ENCODE measurements at places on chromosomes 7 and 10. TPM values are rescaled to one million over a fixed set of nuclear protein-coding genes. Genes with fewer than 3 reads are reported as not detected.

DNA sequence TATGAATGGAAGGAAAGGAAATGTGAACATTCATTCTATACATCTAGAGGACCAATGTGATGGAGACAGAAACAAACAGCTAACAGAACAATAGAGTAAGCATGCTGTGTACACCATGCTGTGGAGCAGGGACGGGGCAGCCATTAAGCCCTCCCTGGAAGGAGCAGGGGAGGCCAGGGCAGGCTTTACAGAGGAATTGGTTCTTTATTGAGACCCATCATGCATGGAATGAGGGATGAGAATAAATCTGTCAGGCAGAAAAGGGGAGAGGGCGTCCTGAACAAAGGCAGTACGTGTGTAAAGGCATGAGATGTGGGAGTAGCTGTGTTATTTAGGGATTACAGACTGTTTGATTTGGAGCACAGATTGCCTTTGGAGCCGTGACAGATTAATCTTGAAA lies 35.2 kb downstream of the STK17A start:
- DNase-seq: no peak

GRCh38 chr7:149497467-149498261 lies at the start of gene ZNF746:
Gene ZNF746, minus strand, starts transcription at chr7:149497809. Its CDS starts 273 bp downstream, at chr7:149497536.
- DNase-seq: peak; percentile 27

The SLC13A4 gene
- not detected for total RNA-seq

The PLEKHS1 gene
- total RNA-seq: not detected

The ZNF736 gene
- total RNA-seq: 5.5 TPM

- no peak for DNase-seq
Observed at GRCh38 chr10:128009372-128010126, 102.6 kb downstream of the PTPRE start.

DNA sequence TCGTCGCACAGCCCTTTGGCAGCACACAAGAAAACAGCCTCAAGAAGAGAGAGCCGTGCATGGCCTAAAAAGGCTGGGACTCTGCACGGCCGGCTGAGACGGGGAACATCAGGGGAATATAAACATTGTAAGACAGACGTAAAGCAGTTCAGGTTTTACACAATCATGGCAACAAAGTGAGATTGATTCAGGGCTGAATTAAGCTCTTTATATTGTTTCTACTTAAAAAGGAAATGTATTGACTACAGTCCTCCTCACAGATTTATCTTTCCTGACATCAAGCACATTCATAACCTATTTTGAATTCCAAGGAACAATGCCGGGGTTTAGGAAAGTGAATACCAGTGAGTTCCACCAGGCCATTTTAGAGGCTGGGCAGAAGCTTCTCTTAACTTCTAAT lies 25.2 kb downstream of the SORBS1 start:
- DNase-seq: peak; percentile 37

- DNase-seq: no peak
Observed at GRCh38 chr10:27153845-27154193, 365 bp downstream of the YME1L1 start.

GRCh38 chr7:70432567-70433001 lies 699.4 kb upstream of the GALNT17 start:
- no peak for DNase-seq

The ARHGAP22 gene
- 86.9 TPM for total RNA-seq

DNA sequence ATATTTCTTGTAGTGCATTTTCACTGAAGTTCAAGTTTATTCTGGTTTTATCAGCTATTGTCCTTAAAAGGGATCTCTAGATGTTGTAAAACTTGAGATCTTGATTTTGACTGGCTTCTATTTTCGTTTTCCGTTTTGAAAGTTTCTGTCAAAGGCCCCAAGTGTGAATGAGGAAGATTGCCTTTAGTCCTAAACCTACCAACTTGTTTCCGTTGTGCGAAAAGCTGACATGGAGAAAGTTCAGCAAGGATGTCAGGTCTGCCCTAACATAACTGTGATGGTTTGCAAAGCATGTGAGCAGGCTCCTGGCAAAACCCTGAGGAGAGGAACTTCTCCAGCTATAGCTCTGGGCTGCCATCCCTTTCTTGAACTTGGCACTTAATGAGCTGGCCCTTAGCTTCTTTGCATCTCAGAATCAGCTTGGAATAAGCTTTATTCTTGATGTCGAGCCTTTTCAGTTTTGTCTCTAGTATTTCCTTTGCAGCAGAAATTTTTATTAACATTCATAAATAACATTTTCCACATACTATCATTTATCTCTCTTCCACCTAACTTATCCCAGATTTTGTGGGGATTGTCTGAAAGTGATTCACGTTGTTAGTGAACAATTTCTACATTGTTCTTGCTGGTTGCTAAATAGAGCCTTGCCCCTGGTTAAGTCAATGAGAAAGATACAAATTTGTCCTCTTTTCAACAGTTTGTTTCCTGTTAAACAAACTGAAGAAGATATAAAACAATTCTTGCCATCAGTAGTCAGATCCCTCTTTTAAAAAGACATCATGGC lies 559.4 kb downstream of the SUGCT start:
- no peak for DNase-seq

DNA sequence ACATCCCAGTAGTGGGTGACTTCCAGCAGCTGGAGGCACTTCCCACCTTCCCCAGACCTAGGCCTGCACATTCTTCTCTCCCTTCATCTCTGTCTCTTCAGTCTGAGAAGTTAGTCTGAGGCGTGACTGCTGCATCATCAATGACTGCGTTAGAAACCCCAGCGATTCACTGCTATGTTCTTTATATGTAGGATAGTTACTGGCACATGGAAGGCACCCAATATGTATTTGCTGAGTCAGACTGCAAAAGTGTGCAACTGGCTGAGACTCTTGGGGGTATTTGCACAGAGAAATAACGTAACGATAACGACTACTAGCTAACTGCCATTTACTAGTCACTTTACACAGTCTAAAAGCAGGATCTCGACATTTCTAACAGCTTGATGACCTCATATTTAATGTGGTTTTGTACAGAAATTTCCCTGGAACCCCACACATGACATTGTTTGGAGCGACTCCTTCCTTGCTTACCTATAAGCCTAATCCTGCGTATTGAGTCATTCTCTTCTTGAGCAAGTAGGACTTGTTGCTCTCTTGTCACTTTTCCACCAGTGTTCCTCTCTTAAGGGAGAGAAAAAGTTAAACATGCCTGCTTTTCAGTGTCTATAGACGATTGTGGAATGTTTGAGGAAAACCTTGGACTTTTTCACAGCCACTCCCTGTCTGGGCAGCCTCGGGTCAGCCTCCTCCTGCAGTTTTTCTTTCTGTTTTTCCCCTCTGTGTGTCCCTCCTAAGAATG lies 45.5 kb downstream of the THNSL1 start:
- no peak for DNase-seq

The FOXI2 gene
- not detected for total RNA-seq

DNA sequence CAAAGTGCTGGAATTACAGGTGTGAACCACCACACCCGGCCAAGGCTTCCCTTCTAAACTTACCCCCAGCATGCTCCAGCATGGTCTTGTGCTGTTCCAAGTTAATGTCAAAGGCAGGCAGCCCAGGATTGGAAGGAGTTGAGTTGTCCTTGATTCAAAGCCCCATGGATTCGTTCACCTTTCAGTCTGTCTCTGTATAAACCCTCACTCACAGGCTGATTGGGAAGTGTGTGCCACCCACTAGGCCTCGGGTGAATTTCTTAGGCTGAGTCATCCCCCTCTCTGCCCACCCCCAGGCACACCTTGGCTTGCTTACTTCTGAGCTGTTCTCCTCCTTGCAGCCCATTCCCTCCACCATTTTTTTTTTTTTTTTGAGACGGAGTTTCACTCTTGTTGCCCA lies 13.3 kb upstream of the PRDX3 start:
- DNase-seq: no peak

DNA sequence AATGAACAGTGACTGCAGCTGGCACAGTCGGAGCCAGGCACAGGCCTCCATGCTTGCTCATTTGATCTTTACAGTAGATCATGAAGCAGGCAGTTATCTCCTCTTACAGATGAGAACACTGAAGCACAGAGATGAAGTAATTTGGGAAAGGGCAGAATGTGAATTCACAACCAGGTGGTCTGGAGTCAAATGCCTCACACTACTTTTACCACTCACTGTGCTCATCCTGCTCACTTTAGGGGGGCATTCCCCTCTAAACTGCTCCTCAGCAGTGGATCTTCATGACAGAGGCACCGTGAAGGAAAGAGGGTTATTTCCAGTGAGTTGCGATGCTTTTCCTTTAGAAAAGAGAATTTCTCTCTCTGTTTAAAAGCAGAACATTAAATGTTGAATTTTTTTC lies 15.1 kb downstream of the SNX10 start:
- DNase-seq: no peak

The GDF2 gene
- not detected for total RNA-seq

- DNase-seq: peak; percentile 57
Observed at GRCh38 chr10:114151486-114151885, 22.5 kb downstream of the CCDC186 start.

GRCh38 chr7:18828260-18828993 lies 289.0 kb downstream of the TWIST1 start:
- DNase-seq: no peak

DNA sequence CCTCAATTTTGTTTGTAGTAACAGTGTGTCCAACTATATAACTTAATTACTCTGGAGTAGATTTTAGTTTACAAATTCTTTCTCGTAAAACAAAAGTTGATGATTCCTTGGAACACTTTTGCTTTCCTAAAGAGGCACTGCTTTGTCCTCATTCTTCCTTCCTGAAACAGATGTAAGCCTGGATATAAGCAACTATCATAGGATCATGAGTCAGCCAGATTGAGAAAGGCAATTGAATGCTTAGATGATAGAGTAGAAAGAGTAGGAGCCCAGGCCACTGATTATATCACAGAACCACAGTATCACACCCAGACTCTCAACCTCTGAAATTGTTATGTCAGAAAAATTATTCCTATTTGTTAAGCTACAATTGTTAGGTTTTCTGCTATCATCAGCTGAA lies 69.9 kb downstream of the TMEM106B start:
- no peak for DNase-seq

GRCh38 chr10:79627075-79627474 lies 16.3 kb downstream of the SFTPA1 start:
- no peak for DNase-seq

The FKBP6 gene
- total RNA-seq: not detected

GRCh38 chr10:114761205-114762193 lies 60.1 kb upstream of the FHIP2A start:
- DNase-seq: no peak

DNA sequence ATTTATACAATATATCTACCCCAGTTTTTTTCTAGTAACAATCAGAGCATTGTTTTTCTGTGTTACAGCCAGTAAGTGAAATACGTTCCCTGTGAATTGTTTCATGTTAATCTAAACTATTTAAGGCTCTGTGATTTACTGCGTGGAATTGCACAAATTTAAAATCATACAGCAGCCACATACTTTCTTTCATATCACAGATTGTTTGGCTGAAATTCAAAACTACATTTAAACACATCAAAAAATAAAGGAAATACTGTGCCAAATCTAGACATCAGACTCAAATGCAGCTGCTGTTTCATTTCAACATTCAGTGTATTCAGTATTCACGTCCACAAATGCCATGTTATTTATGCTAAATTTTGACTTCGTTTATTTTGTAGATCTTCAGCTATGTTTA lies 242.6 kb upstream of the HGF start:
- no peak for DNase-seq

DNA sequence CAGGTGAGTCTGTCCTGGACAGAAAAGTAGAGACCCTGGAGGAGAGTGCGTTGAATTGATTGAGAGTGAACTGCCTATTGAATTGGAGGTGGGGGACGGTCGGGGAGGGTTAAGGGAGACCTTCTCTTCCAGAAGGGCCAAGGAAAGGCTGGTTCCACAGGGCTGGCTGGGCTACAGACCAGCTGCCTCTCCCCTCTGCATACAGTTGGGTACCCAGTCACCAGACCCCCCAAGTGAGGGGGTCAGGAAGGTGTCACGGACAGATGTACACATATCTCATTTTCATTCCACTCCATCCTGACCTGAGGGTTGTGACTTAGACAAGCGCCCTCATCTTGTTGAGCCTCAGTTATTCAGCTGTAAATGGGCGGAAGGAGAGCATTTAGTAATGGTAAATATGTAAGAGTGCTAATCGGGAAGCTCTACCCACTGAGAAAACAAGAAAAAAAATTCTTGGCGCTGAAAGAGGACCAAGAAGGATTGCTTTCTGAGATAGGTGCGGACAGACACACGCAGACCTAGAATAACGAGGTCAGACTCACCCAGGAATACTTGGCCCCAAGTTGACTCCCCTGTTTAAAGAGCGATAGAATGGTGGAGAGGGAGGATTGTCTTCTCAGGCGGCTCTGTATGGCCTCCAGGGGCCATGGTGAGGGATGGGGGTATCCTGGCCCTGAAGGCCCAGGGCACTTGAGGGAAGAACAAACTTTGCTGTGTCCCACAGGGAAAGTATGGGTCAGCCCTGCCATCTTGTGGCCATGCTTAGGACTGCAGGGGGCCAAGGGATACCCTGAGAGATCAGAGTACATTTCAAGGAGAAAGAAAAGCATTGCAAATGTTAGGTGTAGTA lies 7.2 kb upstream of the MBL2 start:
- peak; percentile 10 for DNase-seq

The TYSND1 gene
- 6.6 TPM for total RNA-seq

The C1QL3 gene
- 0.11 TPM for total RNA-seq

DNA sequence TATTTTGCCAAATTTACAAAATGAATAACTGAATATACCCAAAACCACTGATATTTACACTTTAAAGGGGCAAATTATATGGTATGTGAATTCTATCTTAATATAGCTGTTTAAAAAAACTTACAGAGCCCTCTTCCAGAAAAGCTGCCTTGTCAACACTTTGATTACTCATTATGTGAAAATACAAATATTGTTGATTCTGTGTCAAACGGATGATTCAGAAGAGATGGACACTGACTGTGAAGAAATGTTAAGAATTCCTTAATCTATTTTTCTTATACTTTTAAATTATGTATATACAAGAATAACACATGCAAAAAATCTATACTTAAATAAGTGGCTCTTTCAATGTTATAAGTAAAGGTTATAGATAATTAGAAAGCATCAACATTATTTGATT lies 41.5 kb downstream of the SMURF1 start:
- DNase-seq: no peak

DNA sequence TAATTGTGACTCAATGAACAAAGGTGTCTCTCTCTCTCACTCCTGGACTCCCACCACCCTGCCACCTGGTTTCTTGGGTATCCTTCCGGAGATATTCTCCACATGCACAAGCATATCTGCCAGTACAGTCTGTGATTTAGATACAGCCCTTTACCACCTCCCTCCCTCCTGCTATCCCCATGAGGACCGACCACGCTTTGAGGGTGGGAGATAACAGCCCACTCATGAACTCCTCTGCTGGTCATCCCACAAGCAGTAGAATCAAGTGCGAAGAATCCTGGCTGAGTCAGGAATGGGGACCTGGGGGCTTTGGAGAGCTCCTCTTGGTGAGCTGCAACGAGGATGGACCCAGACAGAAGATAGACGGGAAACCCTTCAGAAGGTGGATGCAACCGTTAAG lies 28.2 kb upstream of the MXI1 start:
- no peak for DNase-seq

The TYW1B gene
- total RNA-seq: 8.9 TPM

- no peak for DNase-seq
Observed at GRCh38 chr7:111558991-111559390, 3.3 kb downstream of the IMMP2L start.

The RNF133 gene
- 1.1 TPM for total RNA-seq
